ENCODE measurements at places on chromosomes 16 and 17. TPM values are rescaled to one million over a fixed set of nuclear protein-coding genes. Genes with fewer than 3 reads are reported as not detected.

KPNB1 gene
- 273 TPM for total RNA-seq

RNF151 gene
- total RNA-seq: not detected

CCL5 gene
- total RNA-seq: 1,167 TPM

HCRT gene
- total RNA-seq: not detected

AP2B1 gene
- total RNA-seq: 148 TPM

GPR139 gene
- total RNA-seq: not detected

DHX58 gene
- 22.0 TPM for total RNA-seq

KRTAP2-1 gene
- total RNA-seq: not detected

CCDC78 gene
- total RNA-seq: 6.2 TPM

Measured in natural killer cell (primary cell).